ENCODE measurements at places on chromosomes 7 and 10.
A peak's percentile ranks its signal among the peaks of the same experiment; 100 is the strongest.

GRCh38 chr10:28926932-28927331, 249.6 kb downstream of the BAMBI start:
- DNase-seq, result no peak

DNA sequence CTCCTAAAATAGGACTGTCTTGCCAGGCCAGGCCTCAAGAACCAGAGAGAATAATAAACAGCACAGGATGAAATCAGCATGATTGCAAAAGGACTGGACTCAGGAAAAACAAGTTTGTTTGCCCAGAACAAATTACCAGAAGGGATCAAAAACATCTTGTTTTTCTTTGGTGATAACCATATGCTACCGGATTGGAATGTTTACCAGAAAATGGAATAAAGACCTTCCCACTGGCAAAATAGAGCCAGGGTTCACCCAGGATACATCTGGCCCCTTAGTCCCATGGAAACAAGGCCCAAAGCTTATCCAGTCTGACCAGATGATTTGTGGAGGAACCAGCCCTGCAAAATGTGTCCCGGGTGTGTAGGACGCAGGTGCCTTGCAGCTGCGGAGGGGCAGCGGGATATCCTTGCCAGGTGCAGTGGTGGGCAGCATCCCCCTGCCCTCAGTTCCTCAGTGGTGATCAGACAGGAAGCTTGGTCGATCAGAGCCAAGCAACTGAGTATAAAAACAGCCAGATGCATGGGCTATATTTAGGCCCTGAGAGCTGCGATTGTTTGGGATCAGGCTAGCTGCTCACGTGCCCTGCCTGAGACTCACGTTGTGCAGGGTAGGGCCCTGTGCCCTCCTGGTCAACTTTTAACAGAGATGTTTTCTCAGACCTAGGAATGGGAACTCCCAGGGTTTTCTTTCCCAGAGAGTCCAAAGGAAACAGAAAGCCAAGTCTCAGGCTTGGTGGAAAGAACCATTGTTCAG, 4.6 kb upstream of the ZNF22 start:
- DNase-seq, result no peak

DNA sequence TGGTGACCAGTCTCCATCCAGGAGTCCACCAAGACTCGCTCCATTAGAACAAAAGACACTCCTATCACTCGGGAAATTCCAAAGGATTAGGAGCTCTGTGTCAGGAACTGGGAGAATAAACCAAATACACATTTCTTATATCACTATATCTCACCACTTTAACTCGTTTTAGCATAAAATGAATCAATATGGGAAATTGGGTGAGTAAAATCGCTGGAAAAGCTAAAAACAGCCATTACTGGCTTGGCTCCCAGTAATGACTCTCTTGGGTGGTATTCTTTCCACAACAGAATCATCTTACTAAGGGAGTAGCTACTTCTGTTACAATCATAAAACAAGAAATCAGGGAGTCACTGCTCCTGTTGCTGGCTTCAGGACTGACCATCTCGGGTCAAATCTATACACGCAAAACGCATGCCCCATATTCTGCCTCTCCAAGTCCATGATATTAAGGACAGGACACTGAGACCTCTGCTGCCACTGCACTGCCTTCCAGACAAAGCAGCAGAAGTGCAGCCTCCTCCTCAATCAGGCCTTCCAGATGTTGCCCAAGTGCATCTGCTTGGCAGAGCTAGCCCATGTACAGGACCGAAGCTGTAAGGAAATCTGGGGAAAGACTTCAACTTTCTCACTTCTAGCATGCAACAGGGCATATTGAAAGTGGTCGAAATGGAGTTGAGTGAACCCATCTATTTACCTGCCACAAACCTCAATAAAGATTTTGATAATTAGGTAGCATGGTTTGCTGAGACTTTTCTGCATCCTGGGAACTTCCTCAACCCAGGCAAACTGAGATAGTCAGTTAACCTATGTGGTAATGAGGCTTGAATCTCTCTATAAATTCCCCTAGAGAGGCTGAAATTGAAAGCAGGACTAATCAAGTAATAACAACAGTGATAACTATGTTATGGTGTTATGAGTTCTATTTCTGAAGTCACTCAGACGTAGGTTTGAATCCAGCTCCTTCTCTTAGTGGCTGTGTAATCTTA, 14.4 kb upstream of the PANK1 start:
- DNase-seq, result no peak

- DNase-seq, result no peak
Observed at GRCh38 chr7:133293384-133294160, 40.7 kb downstream of the EXOC4 start.

DNA sequence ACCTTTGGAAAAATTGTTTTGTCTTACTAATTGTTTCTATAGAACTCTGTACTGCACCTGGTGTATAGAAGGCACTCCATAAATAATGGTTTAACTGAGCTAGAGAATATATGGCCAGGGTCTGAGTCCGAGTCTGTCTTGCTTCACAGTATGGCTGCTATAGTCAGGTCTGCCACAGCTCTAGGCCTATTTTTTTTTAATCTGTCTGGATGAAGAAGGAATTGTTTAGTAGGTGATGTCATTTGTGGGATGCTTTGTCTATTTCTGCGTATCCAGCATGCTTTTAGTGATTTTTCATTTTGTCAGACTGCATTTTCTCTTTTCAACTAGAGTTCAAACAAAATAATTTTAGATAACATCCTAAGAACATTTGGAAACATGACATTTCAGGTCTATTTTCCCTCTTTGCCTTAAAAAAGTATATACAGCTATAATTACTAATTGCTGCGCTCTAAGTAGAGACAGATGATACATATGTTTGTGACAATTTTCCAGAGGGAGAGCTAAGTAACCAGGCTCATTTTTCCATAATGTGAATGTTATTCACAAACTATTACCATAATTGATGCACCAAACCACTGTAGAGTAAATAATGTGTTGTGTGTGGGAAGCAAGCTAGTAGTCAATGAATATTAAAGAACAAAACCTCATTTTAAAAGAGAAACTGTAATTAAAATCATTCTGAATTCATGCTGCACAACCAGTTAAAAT, 361.7 kb downstream of the AUTS2 start:
- DNase-seq, result no peak

DNA sequence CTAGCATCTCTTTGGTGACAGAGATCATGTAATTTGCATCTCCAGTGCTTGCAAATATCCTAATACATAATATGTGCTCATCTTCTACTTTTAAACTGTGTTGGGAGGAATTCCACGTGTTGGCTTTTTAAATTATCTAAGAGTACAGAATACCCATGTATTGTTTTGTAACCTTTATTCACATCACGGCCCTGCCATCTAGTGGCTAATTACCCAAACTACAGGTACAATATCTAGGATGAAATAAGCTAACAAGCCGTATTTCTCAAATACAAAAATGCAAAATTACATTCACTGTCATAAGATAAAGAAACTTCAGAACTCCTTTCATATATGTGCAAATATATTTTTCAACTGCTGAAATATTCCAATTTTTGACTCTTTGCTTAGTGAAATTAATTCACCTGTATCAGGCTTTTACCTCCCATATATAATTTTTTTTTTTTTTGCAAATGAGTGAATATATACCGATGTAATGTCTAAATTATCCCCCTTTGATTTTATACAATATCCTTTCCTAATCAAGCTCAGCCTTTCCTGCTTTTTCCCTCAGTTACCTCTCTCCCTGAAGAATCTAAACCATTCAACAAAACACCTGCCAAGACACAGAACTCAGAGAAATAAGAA, 30.3 kb upstream of the LSM8 start:
- peak; percentile 55 for DNase-seq

GRCh38 chr7:55591282-55591931, 19.1 kb upstream of the VOPP1 start:
- DNase-seq, result no peak

DNA sequence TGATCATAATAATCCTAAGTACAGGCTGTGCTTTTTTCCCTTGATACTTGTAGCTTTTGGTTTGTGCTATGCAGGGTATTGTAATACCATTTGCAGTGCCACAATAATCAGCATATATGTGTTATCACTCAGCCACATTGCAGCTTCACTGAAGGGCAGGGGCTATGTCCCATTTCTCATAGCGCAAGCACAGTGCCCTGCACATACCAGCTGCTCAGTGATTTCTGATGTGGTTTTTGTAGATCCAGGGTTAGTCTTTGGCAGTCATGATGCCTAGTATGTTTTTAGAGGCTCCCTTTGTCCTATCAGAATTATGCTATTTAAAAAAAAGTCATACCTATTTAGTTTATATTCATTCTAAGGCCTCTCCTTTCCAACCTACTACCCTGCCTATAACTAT, 25.8 kb downstream of the MET start:
- no peak for DNase-seq

DNA sequence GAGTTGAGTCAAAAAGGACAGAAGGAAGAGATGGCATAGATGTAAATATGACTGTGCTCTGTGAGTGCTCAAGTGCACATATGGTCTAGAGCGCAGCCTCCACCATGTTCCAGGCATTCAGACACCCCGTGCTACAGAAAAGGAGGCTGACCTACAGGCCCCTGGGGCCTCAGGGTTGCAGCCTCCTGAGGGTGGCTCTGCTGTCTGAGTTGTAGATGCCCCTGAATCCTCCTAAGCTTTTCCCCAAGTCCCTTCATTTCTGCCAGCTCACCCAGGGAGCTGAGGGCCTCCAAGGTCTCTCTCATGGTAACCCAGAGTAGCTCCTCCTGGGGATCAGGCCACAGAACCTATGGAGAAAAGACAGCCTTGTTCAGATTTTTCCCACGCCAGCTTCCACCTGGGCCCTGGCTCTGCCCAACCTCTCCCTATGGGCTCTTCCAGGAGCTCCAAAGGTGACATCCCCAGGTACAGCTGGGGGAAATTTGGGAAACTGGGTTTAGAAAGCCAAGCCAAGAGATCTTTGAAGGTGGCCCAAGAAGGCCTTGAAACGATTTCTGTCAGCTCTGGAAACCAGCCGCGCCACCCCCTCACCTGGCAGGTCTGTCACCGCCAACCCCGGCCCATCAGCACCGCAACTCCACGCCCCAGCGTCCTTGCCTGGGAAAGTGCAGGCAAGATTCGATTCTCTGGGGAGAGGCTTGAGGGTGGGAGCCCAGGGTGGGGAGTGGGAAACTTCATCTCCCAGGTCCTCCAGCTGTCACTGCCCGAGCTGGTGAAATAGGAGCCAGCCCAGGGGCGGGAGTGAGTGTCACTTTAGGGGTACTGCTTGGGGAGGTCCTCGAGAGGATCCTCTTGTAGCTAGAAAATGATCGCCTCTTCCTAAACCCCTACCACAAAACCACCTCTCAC, 2.4 kb downstream of the ZNF467 start:
- no peak for DNase-seq
